Activated T-helper 2 cell treated with anti-CD3 and anti-CD28 coated beads, Interferon-gamma antibody, Interleukin-2, Interleukin-4, amounts not matched to agents 10 μg/mL and 5 μg/mL and 100 μg/mL, durations not matched to agents 14 hours and 24 hours and 36 hours (primary cell): ENCODE measurements at places on chromosomes 1 and 21. TPM values are rescaled to one million over a fixed set of nuclear protein-coding genes. Genes with fewer than 3 reads are reported as not detected.

The GJA9 gene
- total RNA-seq: not detected in 2 replicates

The SHISA4 gene
- 0.41 and 0.48 TPM in 2 replicates for total RNA-seq

The TMEM240 gene
- total RNA-seq: 0.25 and 0.48 TPM in 2 replicates

The SAMSN1 gene
- total RNA-seq: 73.0 and 79.0 TPM in 2 replicates

The HSPA6 gene
- total RNA-seq: 4.4 and 4.9 TPM in 2 replicates

The MIXL1 gene
- 0.39 TPM in 1 of 2 replicates, not detected in the other for total RNA-seq

The IFI44 gene
- total RNA-seq: 14.4 and 16.0 TPM in 2 replicates

The CFAP45 gene
- 1.5 and 2.3 TPM in 2 replicates for total RNA-seq

The C8B gene
- total RNA-seq: not detected in 2 replicates

The UBE2U gene
- total RNA-seq: not detected in 2 replicates

The MAGI3 gene
- total RNA-seq: 4.1 and 4.4 TPM in 2 replicates
